ENCODE measurements at places on chromosomes 16 and 17.

- no peak for DNase-seq
Measured at GRCh38 chr16:27177031-27177774, 26.1 kb upstream of the KDM8 start.

DNA sequence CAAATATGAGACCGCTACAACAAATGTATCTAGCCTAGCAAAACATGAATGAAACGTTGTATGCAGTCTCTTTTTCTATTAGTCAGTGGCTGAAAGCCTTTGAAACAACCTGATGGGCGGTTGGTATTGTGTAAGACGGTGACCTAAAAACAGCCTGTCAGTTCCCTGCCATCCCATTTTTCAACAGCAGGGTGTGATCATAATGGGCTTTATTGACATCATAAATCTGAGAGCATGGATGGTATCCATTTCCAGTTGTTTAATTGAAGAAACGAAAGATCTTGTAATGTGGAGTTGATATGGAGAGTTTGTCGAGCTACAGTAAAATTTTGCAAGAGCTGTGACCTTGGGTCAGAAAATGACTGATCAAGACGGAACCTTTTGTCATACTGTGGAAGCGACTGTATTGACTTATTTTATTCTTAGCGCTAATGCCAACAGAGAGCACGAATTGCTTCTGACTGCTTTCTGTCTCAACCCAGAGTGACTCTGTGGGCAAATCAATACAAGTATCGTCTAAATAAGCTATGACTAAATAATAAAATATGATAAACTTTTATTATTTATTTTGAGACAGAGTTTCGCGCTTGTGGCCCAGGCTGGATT, 12.3 kb upstream of the MEIOB start:
- no peak for DNase-seq

DNA sequence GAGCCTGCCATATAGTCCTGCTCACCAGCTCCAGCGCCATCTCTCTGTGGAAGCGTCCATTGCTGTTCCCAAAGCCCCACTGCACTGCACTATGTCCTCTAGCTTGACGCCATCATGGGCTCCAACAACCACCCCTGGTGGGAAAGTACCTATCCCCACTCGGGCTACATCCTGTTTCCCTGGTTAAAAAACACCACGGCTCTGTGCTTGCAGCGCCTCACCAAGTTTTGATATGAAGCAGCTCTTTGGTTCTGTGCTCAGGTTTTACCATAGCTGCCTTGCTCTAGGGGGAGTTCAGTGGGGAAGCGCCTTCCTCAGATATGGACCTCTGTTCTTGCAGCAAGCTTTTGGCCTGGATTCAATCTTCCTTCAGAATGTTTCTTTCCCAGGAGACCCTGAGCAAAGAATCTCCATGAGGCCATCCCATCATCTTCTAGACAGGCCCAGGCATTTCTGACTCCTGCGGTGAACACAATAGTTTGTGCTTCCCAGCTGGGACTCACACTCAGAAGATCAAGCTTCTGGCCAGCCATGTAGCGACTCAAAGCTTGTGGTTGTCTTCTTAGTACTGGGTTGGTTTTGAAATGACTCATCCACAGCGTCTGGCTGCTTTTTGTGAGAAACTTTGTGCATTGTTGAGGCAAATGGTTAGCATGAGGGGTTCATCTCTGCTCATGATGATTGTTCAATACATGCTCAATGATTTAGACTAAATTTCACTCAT, 39.5 kb downstream of the DYNLRB2 start:
- DNase-seq: peak; percentile 31

GRCh38 chr17:71099003-71099714, 929.8 kb downstream of the KCNJ2 start:
- no peak for DNase-seq

DNA sequence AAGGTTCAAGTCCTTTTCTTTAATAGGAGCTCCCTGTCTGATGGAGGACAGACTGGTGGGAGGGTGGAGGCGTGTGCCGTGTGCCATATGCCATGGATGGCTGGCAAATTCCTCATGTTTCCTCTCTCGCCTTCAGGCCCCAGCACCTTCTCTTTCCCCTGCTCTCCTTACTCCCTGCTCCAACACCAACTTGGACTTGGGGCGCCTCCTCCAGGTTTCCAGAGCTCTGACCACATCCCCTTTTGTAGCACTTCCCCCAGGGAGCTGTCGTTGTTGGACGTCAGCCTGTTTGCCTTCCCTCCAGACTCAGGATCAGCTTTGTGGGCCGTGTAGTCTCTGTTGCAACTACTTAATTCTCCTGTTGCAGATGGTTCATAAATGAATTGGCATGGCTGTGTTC, 30.7 kb downstream of the TMC7 start:
- no peak for DNase-seq

- DNase-seq: no peak
Measured at GRCh38 chr17:20284022-20284421, 183.3 kb downstream of the LGALS9B start.

DNA sequence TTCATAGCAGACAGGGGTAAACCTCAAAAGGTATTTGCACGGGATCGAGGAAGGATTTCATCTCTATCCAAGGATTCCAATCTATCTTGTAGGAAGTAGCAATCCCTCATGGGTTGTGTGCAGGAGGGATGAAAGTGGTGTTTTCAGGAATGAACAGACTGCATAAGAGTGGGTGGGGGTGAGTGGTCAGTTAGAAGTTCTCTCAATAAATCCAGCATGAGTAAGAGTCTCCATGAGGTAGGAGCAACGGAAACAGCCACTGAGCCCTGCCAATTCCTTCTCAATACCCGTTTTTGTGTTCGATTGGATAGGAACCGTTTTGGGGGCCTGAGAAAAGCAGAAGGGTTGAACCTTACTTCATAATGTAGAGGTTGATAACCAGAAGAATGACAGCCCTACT, 375.6 kb downstream of the SOX9 start:
- no peak for DNase-seq

GRCh38 chr16:65283181-65283651, 161.4 kb upstream of the CDH11 start:
- no peak for DNase-seq

DNA sequence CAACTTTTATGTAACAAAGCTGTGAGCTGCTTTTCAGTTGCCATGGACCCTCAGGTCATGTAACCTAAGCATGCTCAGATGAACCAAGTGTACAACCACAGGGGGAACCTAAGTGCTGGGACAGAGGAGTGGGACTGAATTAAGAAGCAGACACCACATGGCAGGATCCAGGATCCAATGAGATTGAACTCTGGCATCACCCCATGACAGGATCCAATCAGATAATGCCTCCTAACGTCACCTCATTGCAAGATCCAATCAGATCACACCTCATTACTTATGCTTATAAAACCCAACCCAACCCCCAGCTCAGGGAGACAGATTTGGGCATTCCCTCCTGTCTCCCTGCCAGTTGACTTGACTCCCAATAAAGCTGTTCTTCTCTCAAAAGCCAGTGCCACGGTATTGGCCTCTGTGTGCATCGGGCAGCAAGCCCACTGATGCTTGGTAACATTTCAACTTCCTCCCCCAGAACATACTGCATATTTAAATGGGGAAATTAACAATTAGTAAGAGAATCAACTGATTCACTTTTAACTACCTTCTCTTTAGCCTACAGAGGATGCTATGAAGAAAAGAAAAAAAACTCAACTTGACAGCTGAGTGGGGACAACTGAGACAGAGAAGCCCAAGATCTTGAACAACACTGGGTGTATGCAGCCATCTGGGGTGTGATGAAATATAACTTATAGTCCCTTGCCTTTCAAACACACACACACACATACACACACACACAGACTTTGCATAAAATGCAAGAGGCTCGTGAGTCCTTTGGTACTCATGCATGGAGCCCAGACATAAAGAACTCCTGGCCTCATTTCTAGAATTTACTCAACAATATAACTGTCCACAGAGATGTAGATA, 148.4 kb downstream of the SLC39A11 start:
- DNase-seq: no peak

- no peak for DNase-seq
Measured at GRCh38 chr17:40253565-40253964, 34.1 kb upstream of the CDC6 start.

DNA sequence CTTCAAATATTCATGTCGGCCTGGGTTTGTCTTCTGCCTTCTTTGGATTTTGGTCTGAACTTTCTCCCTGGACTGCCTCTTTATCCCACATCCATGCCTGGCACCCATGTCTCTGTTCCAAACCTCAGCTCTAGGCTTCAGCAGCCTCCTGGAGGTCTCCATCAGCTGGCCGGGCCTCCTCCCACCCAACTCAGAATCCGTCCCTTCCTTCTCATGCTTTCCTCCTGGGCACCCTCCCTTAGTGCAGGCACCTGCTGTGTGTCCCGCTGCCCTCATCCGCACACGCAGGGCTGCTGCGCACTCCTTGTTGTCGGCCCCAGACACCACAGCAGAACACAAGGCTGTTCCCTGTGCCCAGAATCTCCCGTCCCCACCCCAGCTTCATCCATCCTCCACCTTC, 14.0 kb downstream of the LDHD start:
- no peak for DNase-seq

- DNase-seq: no peak
Measured at GRCh38 chr17:9223531-9223930, 202.2 kb downstream of the NTN1 start.

DNA sequence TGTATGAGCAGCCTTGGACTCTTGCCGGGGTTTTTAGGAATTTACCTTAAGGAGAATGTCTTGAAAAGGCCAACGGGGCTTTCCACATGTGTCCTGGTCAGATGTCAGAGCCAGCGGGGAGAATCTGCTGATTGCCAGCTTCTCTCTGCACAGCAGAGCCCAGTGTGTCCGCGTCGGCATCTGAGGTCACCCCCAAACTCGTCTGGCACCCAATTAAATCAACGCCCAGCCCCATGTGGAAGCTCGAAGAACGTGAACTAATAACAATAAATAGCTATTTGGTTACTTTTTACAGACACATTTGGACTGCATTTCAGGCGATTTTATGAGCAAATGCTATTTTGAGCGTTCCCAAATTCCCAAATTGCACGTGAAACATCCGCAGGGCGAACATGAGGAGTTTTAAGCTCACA, 303.5 kb downstream of the FOXL1 start:
- DNase-seq: no peak

DNA sequence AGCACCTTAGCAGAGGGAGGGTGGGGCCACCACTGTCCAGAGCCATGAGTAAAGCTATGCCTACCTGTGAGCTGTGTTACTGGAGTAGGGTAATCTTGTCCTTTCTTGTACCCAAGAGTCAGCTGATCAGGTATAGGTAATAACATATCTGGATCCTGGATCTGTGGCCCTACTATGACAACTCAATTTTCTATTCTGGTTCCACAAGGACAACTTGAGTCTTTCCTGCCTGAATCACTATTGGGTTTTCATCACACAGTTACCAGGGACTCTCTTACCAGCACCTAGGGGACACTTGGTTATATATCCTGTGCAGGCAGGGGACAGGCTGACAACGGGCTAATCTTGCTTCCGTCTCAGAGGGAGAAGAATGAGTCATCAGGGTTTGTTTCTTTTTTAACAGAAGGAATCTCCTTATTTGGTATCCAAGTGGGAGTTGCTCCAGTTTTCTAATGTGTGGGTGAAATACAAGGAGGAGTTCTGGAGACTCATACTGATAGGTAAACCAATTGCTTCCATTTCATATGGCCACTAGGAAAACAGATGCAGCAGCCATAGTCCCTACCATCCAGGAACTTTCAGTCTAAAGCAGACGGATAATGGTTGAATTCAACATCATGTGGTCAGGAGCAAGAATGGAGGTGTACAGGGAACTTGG, 6.8 kb downstream of the ZNF267 start:
- no peak for DNase-seq

DNA sequence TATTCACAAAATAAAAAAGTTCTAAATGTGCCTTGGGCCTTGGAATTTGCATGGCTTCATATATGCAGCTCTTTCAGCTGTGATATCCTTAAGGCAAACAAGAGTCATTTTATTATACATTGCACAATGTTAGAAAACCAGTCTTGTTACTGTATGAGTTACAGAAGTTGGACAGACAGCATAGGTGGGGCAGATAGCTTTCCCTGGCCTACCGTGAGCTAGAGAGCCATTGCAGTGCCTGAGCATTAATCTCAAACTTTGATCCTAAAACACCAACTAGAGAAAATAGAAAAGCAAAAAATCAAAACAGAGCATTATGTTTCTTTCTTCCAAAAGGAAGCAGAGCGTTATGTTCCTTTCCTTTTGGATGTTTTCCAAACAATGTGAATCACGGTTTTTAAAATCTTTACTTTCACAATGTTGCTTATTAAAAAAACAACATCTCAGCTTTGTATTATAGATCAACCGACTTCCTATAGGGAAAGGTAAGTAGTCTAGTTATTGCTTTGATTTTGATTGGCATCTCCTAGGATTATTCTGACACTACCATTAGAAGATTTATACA, 32.2 kb downstream of the ARHGAP44 start:
- DNase-seq: no peak

DNA sequence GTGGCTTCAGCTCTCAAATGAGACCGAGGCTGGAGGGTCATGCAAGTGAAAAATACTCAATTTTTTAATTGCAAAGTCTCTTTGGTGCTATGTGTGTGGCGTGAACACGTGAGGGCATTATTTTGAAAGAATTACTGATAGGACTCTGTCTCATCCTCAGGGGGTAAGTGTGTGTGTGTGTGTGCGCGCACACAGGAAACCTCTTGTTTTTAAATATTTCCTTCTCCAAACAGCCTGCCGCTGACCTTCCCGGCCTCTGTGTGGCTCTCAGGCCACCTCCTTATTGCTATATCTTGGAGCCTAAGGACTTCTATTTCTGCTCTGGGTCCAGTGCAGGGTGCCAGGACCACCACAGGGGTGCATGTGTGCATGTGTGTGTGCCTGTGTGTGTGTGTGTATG, 99.7 kb downstream of the CMIP start:
- no peak for DNase-seq

DNA sequence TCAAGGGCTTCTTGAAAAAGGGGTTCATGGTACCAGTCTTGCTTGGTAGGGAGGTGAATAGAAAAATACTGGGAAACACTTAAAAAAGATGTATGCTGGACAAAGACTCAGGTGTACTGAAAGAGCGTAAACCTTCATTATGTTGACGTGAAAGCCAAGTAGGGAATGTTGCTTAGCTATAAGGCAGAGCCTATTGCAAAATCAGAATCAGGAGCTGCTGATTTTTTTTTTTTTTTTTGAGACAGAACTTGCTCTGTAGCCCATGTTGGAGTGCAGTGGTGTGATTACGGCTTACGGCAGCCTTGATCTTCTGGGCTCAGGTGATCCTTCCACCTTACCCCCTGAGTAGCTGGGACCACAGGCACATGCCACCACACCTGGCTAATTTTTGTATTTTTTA, 3.9 kb downstream of the TMEM94 start:
- DNase-seq: no peak

- DNase-seq: no peak
Measured at GRCh38 chr16:1035066-1035415, 37.5 kb upstream of the SSTR5 start.

- no peak for DNase-seq
Measured at GRCh38 chr16:85984231-85984880, 85.4 kb downstream of the IRF8 start.
